ENCODE measurements at places on chromosomes 12 and 14.

- DNase-seq = peak; percentile 2
These were observed 150.3 kb downstream of the LRRK2 start for GRCh38 chr12:40375076-40375475.

DNA sequence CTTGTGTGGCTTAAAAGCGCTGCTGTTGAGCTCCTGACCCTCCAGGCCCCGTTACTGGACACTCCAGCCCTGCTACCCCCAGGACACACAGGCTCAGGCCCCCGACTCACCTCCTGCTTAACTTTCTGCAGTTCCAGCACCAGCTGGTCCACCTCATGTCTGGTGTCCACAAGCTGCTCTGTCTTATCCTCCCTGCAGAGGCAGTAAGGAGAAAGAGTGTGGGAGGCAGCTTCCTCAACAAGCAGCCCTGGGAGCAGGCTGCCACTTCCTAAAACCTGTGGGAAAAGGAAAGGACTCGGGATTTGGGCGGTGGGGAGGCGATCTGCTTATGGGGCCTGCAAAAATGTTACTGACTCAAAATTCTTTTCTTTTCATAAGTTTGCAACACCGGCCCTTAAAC, 79.2 kb downstream of the CCDC88C start:
- DNase-seq = no peak

GRCh38 chr14:64645220-64645892, 58.9 kb upstream of the PLEKHG3 start:
- peak; percentile 100 for DNase-seq

DNA sequence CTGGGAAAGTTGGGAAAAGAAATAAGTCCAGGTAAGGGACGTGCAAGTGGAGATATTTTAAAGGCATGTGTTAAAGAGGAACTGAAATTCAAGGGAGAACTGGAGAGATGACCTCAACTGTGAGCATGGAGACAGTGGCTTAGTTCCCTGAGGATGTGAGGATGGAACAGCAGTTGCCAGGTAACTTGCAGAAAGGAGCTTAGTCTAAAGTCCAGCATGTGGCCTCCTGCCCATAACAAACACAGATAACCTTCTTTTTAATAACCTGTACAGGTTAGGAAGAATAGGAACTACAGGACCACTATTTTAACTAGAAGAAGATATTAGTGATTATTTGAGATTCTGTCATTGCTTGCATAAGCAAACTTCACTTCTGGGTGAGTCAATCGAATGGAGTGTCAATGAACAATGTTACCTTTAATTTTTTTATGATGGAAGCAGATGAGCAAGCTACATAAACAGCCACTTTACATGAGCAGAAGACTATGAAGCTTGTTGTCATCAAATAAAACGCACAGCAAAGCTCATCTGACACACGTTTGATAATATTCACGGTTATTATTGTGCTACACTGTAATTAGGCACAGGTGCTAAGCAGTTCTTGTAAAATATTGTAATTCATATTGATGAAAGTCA, 291.7 kb upstream of the DDHD1 start:
- no peak for DNase-seq

DNA sequence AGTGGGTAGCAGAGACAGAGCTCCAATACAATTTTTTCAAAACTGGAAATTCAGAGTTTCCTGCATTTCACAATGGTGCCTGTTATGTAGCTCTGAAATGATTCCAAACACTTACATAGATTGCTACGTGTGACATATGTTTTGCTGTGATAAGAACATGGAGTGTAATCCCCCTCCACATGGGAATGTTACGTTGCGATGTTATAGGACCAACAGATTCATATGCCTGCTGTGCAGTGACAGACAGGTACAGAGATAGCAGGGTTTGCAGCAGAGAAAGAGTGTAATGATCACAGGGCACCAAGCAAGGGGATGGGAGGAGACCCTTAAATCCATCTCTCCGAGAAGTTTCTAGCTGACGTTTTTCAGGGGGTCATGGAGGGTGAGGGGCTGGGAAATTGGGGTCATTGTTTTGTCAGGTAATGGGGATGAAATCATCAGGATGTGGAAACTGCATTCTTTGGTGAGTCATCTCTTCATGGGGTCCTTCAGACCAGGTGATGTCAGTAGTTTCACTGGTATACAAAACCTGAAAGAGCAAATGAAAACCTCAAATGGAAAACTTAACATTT, 76.6 kb upstream of the OSBPL8 start:
- no peak for DNase-seq

- peak; percentile 66 for DNase-seq
These were observed 116.6 kb downstream of the NAV3 start for GRCh38 chr12:77947330-77947729.

DNA sequence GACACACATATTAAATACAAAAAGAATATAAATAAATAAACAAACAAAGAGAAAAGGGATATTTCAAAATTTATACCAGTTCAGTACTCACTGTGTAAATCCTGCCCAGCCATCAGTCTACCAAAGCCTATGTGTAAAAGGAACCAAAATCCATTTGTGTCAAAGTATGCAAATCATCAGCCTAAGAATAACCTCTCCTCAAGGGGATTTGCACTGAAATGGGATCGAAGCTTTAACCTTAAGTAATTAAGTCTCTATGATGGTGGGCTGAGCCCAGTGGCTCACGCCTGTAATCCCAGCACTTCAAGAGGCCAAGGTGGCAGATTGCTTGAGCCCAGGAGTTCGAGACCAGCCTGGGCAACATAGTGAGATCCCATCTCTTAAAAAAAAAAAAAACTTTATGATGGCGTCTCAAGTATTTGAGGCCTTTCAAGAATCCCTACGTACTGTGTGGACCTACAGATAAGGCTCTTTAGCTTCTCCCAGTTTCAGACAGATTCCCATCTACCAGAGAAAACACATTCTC, 57.8 kb upstream of the METAP2 start:
- DNase-seq = no peak

DNA sequence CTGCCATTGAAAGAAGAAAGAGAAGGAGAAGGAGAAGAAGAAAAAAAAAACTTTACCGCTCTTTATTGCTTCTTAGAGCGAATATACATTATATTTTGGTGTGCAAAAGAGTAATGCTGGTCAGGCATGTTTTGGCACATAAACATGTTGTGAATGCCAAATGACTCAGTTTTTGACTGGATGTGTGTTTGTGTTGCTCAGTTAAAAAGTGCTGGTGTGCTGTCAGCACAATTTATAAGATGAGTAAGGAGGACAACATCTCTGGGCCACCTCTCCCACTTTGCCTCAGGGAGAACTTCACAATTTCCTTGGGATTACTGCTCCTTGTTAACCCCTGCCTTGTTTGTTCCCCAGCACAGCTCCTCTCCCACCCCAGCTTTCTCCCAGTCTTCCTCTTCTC, 584.8 kb downstream of the ETNK1 start:
- DNase-seq = no peak

DNA sequence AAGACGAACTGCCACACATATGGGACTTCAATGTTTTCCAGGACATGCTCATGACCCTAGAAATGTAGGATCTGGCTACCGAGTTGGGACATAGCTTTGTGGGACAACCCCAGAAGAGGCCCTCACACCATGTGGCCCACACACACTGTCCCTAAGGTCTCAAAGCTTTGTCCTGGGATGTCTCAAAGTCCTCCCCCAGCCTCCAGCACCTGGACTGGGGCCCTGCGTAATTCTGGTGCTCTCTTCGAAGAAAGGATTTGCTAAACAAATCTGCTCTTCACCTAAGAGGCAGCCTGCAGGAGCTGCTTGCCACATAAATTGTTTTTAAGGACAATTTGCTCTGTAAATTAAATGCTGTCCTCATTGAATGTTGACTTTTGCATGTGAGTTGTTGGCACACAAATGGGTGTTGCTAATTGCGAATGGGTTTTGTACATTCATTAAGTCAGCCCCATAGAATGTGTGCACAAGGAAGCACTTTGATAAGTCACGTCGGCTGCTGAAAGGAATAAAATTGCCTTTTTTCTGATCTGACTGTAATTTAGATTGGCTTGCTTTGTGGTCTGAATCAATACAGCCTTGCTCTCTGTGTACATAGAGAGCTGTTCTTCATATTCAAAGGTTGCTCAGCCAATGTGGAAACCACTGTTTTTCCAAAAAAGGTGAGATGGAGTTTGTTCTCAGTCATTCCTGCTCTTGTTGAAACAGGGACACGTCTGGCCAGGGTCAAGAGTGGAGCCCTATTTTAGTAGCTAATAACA, 161.6 kb upstream of the PWP1 start:
- no peak for DNase-seq

DNA sequence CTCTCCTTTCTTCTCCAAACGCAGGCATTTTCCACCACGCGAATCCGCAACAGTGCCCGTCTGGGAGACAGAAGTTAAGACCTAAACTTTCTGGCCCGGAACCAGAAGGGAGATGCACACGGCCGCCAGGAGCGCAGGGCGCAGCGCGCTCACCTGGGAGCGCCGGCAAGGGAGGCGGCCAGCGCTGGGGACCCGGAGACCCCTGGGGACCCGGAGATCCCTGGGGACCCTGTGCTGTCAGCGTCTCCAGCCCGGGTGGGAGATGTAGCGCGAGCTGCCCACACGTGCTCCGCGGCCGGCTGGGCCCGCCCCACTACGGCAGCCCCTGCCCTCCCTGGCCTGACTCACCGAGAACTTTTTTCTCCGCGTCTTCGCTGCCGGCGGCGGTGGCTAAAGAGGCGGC, 620 bp downstream of the YBX3 start:
- peak; percentile 58 for DNase-seq

GRCh38 chr12:65868133-65868705, 43.9 kb downstream of the HMGA2 start:
- peak; percentile 67 for DNase-seq

GRCh38 chr14:104161602-104162367, 23.4 kb downstream of the KIF26A start:
- DNase-seq = no peak

DNA sequence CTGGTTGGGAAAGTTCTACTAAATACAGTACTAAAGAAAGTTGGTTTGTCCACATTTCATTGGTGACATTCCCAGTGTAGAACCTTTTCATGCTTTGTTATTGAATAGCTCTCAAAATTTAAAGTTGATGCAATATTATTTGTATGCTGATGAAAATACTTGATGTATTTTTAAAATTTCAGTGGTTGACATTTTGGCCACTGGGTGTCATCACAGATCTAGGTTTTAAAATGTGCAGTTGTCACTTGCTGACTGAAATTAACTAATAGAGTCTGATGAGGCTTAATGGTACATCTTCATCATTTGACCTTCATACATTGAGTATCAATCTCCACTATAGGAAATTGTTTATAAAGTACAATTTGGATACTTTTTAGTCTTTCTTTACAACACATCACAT, 37.1 kb downstream of the CMAS start:
- peak; percentile 38 for DNase-seq

DNA sequence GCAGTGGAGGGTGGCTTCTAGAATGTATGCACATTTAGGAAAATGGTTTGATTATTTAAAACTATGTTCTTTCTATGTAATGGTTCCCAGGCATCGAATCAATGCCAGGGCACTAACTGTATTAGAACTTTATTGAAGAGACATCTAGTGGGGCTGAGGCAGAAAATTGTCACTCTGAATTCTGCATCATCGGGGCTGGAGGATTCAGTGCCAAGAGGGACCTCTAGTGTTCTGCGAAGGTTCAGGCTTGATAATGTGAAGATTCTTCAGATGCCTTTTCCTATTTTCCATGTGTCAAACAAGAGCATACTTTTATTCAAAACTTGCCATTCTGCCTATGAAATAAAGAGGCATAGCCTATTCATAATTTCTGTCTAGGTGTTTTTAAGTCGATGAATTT, 146.3 kb downstream of the CAND1 start:
- peak; percentile 65 for DNase-seq

DNA sequence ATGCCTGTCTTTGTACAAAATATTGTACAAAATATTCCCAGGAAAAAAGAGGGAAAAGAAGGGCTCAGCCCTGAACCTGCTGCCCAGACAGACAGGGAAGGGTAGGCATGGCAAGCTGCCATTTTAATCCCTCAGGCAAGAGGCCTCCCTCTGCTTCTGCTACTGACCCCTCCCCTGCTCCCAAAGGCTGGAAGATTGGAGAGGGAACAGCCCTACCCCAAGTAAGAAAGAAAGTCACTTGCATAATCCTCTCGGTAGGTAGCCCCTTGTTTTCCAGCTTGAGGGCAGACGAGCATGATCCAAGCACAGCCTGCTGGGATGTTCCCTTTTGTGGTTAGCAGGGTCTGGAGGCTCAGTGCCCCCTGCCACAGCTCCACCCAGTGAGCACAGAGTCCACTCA, 20.7 kb downstream of the ADCY6 start:
- no peak for DNase-seq

- DNase-seq = peak; percentile 94
These were observed 107.7 kb downstream of the ARF6 start for GRCh38 chr14:50000380-50001150.
